ENCODE measurements at places on chromosomes 12 and 14.
A peak's percentile ranks its signal among the peaks of the same experiment; 100 is the strongest.

DNA sequence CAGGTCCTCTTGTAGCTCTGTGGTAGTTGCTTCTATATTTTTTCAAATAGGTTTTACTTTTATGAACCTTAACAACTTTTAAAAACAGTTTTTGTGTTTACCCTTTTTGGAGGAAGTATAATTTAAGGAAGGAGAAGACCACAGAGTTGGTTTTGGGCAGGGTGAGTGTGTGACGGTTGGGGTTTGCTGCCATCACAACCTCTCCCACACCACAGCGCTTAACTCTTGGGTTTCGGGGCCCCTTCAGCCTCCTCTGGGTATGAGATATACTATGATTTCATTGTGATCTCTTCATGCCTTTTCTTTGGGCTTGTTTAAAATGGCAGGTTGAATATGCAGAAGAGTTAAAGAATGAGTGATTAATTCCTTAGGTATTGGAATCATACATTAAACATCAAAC is 228.7 kb upstream of the CRY1 start:
- no peak for DNase-seq

GRCh38 chr12:1857086-1857485 is 36.7 kb downstream of the LRTM2 start:
- DNase-seq = no peak

DNA sequence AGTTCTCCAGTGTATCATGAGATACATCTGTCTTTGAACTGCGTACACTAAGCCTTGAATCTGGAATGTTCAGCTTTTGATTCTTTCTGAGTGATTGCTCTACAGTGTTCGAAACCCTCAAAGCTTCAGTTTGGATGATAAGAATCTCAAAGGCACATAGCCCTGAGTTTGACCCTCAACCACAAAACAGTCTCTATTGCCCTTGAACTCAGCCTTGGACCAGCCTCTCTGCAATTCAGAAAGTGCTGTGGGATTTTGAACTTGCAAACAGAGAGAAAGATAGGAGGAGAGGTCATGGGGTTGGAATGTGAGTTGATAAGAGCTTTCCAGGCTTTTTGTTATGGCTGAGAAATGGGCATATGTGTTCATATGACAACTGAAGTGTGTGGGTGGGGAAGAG is 100.3 kb downstream of the MYRFL start:
- DNase-seq = no peak

DNA sequence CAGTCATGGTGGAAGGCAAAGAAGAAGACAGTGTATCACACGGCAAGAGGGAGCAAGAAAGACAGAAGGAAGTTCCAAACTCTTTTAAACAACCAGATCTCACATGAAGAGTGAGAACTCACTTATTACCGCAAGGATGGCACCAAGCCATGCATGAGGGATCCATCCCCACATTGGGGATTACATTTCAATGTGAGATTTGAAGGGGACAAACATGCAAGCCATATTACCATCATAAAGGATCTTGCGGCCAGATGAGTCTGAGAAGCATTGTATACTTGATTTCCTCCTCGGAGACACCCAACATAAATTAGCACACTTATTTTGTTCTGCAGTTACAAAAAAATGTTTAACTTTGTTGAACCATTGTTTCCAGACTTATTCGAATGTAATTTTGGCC is 66.5 kb downstream of the TBK1 start:
- DNase-seq = no peak

DNA sequence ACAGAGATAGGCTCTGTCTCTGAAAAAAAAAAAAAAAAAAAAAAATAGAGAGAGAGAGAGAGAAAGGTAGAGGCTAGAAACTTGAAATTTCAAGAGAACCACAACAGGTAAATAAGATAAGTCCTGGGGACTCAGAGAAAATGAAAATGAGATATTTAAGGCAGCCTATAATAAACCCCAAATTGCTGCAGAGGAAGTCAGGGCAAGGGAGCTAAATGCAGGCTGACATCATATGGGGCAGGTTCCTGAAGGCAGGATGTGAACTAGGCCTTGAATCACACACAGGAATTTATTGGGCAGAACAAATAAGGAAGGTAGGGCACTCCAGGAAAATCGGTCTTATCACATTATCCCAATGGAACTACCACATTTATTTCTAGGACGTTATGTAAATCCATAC is 54.9 kb upstream of the NUDT4 start:
- no peak for DNase-seq

DNA sequence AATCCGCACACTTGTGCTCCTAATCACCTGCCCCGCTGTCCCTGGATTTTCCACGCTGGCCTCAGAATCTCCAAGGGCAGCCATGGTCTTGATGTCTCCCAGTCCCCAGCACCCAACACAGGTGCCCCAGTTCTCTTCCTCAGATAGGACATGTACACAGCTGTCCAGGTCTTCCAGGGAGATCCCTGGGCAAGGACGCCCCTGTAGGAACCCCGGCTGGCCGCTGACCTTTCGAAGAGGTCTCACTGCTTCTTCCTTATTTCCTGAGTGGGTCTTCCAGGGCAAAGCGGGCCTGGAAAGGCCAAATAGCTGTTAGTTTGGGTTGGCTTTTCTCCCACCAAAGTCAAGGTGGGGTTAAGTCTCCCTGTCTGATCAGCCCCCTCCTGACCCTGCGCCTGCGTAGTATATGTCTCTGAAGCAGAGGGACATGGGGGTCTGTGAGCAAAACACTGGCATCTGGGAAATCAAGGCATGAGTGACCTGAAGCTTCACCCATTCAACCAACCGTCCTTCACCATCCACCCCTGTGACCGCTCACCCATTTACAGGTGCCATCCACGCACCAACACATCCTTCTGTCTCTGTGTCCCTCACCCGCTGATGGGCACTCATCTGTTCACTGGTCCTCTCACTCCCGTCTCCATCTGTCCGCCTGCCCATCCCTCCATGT is 4.6 kb downstream of the BEGAIN start:
- no peak for DNase-seq

DNA sequence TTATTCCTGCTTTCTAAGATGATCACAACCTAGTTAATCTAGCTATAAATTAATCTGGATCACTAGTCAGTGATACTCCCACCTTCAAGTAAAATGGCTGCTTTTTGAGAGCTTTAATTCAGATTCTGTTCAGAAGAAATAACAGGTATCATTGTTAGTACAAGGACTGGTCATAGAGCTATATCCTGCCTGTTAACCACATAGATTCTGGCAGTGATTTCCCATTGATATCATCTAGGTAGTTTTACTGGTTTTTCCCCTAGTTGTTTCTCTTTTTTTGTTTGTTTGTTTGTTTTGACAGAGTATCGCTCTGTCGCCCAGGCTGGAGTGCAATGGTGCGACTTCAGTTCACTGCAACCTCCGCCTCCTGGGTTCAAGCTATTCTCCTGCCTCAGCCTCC is 39.0 kb upstream of the HIF1A start:
- no peak for DNase-seq

DNA sequence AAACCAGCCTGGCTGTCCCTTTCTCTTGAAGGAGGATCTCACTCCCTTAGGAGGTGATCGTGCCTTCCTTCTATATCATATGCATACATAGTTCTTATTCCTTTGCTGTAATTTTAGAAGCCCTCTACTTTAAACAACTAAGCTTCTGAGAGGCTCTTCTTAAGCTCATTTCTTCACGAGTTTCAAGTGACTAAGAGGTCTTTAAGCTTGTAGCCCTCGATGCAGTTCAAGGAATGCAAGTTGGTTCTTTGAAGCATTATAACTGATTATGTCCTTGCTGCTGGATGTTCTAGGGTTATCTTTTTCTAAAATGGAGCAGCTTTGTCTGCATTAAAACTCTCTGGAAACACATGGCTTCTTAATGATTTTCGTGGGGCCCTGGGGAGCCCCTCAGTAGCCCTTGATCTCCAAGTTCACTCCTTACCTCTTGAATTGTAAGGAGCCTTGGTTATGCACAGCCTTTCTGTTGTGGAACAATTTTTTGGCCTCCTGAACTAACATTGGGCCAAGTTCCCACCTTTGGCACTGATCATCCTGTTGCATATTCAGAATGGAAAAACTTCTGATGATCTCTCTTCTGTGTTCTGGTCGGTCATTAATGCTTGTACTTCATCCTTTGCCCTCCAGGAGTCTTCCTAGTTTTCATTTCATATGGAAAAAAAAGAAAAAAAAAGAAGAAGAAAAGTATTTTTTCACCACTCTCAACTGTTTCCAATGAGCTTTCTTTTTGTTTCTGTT is 12.6 kb downstream of the RASSF8 start:
- DNase-seq = no peak

DNA sequence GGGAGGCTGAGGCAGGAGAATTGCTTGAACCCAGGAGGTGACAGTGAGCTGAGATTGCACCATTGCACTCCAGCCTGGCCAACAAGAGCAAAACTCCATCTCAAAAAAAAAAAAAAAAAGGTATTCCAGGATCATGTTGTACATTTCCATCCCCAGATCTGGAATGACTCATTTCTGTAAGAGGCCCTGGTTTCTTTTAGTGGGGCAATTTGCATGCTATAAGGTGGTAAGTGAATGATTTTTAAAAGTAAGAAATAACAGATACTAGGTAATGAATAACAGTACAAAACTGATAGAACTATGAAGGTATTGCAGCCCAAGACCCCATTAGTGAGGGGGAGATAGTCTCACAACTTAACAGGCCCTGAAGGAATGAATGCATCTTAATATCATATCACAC is 17.7 kb upstream of the ADCK1 start:
- DNase-seq = no peak

DNA sequence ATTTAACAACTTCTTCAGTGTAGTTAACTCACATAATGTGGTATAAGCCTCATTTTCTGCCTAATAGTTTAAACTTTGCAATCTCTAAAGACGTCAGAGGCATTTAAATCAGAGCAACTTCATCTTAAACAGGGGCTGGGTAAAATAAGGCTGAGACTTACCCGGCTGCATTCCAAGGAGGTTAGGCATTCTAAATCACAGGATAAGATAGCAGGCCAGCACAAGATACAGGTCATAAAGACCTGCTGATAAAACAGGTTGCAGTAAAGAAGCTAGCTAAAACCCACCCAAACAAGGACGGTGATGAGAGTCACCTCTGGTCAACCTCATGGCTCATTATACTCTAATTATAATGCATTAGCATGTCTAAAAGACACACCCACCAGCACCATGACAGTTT is 115.6 kb upstream of the PKP2 start:
- no peak for DNase-seq

DNA sequence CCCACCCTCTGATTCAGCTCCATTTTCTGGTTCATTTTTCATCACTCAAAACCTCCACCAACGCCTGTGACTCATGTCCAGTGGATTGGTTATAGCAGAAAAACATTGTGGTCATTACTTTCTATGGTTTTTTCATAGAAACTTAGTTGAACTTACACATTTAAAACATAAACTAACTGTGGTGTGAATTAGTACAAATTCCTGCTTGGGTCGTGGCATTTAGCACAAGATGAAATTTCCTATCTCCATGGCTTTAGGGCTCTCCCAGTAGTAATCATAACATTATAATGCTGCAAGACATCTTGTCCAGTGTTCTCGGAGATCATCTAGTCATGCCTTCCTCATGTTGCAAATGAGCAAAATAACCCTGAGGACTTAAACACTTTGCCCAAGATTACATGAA is 7.1 kb downstream of the RNASE7 start:
- DNase-seq = no peak

- no peak for DNase-seq
Measured at GRCh38 chr12:121964813-121965643, 46.6 kb downstream of the CFAP251 start.

DNA sequence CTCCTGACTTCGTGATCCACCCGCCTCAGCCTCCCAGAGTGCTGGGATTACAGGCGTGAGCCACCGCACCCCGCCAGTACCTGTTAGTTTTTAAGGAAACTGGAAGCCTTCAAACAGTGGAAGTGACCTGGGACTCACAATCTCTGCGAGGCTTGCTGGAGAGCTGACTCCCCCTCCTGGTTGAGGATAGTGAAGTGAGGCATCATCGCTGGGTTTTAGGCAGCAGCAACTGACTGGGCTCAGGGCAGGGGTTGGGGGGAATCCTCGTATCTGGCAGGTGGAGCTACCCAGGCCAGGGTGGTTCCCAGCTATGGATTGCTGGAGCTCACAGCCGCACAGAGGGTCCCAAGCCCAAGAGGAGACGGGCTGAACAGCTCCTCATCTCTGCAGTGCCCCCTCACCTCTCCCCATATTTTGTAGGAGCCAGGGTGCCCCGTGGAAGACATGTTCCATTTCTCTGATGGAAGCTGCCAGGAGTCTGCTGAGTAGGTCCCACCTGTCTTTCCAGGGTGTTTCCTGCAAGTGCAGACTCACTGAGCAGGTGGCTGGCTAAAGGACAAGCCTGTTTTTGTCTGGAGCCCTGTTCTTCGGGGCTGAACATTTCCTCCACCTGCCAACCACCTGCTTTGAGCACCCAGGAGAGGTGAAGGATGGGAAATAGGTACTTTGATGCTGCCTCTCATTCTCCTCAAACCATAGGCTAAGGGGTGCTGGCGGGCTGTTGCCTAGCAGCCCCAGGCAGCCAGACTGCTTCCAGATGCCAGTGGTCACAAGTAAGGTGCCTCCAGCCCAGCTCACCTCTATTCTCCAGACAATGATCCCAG is 3.1 kb downstream of the AVIL start:
- DNase-seq = peak; percentile 13

All from stimulated activated CD8-positive, alpha-beta memory T cell treated with anti-CD3 and anti-CD28 coated beads, Interleukin-15, amount 100 ng/mL, for 1 hour (primary cell).